Islet precursor cell (in vitro differentiated cells): ENCODE measurements at places on chromosomes 7 and 10.

DNA sequence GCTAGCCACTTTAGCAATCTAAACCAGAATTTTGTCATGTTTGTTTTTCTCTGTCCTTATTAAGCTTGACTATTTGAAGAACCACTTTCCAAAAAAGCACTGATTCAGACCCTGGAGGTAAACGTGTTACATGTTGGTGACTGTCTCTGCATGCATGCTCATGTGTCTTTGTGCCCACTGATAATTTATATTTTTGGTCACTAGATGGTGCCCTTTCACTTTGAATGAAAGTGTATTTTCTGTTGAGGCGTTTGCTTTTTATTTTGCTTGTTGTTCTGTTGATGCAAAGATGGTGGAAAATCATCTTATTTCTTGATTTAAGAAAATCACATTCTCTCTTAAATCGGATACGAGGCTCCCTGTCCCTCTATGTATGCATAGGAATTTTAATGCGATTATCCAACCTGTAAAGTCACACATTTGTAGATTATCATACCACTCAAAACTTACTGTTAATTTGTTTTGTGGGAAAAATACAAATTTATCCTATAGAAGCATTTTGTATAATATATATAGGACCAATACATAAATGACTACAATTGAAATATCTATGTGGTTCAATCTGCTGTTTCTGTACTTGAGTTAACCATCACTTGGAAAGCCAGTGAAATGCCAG, 269.3 kb downstream of the BICC1 start:
- DNase-seq, result no peak

DNA sequence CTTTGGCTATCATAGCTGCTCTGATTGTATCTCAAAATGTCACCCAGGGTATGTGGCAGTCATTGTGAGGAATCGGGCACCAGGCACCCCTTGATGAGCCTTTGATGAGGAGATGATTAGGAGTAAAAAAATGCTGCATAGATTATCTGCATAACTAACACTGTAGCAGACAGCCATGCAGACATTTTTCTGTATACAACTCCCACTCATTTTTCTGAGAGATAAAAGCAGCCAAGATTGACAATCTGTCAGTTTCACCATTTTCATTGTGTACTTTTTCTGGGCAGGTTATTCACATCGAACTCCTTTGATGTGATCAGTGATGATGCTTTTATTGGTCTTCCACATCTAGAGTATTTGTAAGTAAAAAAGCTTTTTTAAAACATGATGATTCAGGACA, 19.4 kb downstream of the LGI1 start:
- DNase-seq, result no peak

DNA sequence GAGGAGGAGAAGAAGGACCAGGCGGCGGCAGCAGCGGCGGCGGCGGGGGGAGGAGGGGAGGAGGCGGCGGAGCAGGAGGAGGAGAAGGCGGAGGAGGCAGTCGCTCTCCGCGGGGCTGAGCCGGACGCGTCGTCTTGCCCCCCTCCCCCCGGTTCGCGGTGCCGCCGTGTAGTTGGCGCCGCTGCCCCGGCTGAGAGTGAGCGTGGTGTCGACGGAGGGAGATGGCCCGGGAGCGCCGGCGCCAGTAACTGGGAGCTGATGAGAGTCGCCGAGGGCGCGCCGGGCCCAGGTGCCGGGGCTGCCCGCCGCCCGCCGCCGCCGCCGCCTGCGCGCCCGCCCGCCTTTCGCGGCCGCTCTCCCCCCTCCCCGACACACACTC, 257 bp downstream of the WAC start:
- DNase-seq, result no peak

DNA sequence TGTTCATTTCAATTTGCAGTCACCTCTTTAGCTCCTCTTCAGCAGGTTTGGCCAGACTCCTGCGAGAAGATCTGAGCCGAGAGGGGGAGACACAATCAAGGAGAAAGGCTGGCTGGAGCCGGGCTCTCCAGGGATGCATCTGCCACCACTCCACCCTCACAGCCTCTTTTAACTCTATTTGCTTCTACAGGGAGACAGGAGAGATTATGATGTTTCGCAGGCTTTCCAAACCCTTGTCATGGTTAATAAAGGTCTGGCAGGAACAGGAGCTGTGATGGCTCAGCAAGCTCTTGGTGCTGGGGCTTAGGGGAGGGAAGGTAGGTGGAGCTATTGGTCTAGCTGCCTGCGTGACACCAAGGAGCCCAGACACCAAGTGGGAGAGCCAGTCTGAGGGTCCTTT, 448.1 kb upstream of the PODXL start:
- DNase-seq, result no peak

GRCh38 chr7:144830024-144830785, 5.6 kb downstream of the TPK1 start:
- no peak for DNase-seq

GRCh38 chr7:47764746-47765145, 182.8 kb upstream of the TNS3 start:
- DNase-seq, result no peak

DNA sequence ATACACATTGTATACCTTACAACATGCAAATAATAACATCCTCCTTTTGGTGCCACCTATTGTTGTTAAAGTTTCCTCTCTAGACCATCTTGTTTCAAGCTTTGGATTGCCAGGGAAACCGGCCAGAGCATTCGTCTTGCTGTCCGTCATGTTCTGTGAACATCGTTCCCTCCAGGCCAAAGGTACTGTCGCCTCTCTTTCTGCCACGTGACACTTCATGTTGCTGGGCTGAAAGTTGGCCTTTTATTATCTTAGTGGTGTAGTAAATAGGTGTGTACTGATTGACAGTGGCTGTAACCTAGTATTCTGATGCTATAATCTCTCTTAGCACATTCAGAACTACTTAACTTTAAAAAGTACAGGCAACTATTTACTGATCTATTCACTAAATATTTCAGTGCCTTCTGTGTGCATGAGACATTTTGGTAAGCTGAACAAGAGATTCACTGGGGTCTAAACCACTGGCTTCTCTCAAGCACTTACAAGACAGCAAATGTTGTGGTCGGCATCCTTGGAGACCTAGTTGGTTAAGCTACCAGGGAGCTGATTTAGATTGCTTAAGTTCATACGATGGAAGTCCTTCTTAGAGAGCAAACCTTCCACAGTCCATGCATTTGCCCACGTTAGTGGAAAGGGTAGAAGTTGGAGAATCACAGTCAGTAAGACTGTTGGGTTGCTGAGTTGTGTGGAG, 52.4 kb downstream of the SHH start:
- no peak for DNase-seq

DNA sequence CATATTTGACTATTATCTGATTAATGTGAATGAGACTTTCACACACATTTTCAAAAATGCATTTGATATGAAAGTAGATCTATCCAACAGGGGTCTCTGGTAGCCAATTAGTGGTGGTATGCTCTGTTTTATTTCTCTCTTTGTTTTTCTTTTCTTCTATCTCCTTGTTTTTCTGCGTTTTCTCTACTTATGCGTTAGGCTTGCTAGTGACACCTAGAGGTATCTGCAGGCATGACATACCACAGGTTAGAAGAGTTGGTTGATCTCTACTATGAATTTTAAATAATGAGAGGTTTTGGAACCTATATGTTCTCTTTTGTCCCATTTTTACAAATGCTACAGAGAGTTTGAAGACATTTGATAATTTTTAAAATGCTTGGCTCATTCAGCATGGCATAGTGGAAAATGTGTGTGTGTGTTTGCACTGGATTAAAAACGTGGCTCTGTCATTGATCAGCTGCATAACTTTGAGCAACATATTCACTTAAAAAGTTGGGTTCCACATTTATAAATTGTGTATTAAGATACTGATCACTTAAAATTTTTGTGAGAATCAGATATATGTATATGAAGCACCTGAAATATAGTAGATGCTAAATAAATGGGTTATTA, 28.1 kb upstream of the PLXDC2 start:
- DNase-seq, result no peak

GRCh38 chr10:132910186-132910880, 32.0 kb downstream of the CFAP46 start:
- no peak for DNase-seq
